Activated CD4-positive, alpha-beta T cell treated with anti-CD3 and anti-CD28 coated beads for 24 hours (primary cell): ENCODE measurements at places on chromosomes 12 and 14.

GRCh38 chr12:59620326-59620725 is 24.5 kb downstream of the SLC16A7 start:
- DNase-seq = no peak

GRCh38 chr12:71300772-71301675 is 138.6 kb upstream of the LGR5 start:
- DNase-seq = no peak

DNA sequence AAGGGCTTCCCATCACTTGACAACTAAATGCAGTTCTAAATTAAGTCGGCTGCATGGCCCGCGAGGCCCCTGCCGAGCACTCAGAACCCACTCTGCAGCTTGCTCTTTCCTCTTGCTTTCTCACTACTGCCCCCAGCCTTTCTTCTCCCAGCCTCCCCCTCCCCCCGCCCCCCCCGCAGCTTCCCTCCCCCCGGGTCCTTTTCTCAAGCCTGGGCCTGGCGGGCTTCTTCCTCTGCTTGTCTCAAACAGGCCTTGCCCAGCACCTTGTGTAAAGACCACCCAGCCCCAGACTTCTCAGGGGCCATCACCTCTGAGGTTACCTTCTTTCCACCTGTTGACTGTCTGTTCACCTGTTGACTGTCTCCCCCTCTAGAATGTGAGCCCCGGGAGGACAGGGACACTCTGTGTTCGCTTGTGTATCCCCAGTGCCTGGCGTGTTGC is 1.1 kb downstream of the CYP46A1 start:
- DNase-seq = no peak

DNA sequence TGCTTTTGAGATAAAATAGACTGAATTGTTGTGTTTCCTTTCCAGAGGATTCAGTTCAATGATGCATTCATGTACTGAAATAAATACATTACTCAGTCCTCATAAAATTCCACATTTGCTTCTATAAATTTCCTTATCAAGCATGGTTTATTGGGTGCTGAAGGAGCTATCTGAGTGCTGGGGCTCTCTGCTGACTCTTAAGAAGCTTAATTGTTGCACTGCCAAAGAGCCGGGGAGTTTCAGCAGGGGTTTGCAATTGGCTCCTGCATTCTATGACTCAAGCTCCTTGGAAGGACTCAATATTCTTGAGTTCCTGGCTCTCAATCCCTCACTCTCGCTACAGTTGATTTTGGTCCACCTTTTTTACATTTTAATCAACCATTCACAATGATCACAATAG is 69.8 kb upstream of the PYGL start:
- DNase-seq = no peak

- DNase-seq = no peak
Observed at GRCh38 chr14:51304438-51304837, 64.4 kb downstream of the TMX1 start.

DNA sequence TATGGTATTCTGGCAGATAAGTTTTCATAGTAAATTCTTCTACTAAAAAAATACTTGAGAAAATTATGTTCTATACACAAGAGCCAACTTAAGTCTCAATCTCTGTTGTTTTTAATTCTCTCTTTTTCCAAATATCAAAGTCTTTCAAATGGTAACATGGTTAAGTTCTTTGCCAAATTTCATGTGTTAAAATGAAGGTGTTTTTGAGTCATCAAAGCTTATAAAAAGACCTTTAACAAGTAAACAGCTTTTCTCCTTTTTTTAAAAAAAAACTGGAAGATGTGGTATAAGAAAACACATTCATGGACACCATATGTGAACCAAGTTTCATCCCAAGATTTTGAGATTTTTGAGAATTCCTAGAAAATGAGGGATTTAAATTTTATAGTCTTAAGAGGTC is 111.3 kb downstream of the FOXG1 start:
- no peak for DNase-seq

DNA sequence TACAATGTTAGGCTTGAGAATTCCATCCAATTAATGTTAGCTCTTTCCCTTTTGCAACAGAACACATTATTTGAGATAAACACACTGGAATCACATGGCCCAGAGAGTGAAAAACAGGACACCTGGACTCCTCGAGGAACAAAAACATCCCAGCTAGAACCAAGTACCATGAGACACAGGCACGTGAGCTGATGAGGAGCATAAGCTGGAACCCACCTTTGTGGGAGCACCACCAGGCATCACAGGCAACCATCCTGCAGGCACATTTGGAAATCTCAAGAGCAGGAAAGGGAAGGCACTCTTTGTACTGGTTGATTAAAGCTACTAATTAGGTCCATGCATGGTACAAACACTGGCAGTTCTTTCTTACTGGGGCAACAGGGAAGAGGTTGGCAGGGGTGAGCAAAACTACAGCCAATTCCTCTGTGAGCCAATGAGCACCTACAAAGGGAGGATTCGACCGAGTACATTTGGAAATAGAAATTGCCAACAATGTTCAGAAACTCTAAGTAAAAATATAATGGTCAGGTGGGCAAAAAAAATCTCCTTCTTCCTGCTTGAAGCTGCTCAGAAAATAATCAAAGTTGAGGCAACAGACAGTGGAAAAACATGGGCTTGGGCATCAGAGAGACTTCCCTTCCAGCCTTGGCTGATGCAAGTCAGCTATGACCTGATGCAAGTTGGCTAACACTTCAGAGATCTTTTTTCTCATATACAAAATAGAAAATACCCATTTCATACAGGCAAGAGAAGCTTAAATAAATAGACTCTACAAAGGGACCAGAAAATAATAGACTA is 216.7 kb downstream of the NUAK1 start:
- DNase-seq = no peak

- no peak for DNase-seq
Observed at GRCh38 chr14:96354246-96354645, 8.9 kb downstream of the ATG2B start.

- no peak for DNase-seq
Observed at GRCh38 chr14:83164016-83164415, 1630.4 kb upstream of the SEL1L start.

DNA sequence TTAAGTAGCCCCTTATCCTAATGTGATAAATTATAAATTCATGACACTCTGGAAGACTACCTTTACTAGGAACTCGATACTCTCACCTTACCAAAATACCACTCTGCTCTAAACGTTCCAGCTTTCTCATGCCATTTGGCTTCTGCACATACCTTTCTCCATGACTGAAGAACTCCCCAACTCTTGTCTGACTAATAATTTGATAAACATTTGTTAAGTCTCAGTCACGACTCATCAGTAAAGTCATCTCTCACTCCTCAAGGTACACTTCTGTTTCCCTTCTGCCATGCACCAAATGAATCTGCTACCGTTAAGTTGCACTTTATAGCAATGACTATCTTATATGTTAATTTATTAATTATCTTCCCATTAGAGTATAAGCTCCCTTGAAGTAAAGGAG is 498.3 kb upstream of the NOVA1 start:
- no peak for DNase-seq

DNA sequence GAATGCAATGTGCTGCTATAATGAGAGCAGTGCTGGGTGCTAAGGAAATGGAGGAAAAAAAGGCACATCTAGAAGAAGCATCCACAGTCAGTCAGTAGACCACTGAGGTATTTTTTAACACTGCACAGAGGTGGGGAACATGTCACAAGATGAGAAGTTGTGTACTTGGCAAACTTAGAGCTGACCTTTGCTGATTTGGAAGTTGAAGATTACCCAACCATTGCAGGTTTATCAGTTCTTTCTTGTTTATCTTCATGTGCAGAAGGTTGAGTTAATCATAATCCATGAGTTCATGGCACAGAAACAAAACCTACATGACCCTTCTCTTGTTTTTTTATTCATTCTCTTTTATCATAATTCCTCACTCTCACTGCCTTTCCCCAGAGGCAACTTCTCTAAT is 3.2 kb upstream of the PAH start:
- no peak for DNase-seq

GRCh38 chr14:55107766-55108554 is 21.1 kb upstream of the LGALS3 start:
- no peak for DNase-seq

- DNase-seq = no peak
Observed at GRCh38 chr14:64544607-64545312, 4.2 kb downstream of the HSPA2 start.

DNA sequence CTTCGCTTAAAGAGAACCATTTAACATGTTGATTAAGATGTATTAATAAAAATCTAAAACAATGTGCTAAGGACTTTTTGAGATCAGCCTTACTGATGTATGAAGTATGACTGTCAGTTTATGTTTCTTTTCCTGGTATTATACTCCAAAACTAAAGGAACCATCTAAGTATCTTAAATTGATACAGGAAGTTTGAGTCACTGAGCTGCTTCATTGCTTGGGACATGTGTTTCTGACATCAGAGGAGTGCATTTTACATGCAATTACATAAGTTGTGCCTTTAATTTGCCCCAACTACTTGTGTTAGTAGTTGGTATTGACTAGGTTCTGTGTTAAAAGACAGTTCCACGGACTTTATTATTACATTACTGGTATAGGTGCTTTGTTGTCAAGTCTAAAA is 50.9 kb downstream of the PROX2 start:
- DNase-seq = no peak

- peak; percentile 18 for DNase-seq
Observed at GRCh38 chr12:53676656-53677015, 753 bp upstream of the ATP5MC2 start.

DNA sequence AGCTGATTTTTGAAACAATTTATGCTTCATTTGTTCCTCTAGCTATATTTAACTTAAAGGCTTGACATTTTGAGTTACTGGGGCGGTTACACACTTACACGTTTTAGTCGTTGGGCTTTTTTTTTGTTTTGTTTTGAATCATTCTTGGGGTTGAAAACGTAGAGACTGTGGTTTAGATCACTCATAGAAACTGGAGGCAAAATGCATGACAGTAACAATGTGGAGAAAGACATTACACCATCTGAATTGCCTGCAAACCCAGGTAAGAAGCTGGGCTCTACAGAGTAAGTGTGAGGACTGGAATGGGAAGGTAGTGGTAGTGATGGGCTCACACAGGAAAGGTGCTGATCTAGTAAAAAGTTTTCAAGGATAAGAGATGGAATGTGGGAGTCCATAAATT is at the start of gene CLEC2D:
TSS of gene CLEC2D (plus strand) at position 180 of the 400 bp plus-strand sequence. CDS start at position 202, 22 bp downstream.
- DNase-seq = no peak

DNA sequence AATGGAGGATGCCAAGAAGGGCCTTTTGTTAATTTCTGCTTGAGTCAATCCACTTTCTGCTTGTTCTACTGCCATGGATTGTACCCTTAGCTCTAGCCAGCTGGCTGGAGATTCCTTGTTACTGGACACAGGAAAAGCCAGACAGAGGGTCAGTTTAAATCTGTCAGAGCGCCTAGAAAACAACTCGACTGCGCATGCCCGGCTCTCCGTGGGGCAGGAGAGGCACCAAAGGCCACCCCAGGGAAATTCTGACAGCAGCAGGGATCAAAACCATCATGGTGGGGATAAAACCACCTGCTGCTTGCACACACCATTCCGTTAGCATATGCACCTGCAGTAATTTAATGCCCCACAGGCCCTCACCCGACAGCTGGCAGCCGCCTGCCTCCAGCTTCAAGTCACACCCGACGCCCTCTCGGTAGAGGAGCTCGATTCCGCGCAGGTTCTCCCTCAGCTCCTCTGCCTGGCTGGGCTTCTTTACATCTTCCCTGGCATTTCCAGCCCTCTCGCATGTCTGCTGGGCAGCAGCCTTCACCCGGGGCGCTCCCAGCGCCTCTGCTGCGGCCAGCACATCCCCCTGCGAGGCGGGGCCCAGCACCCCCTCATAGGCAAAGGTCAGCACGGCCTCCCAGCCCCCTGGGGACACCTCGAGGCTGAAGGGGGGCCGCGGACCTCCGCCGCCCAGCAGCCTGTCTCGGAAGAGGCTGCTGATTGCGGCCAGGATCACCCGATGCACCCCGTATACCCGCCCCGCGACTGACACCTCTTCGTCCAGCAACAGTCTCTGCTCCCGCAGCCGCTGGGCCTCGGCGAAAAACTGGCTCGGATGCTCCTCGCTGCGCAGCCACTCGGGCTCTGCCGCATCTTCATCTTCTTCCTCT is 1.0 kb downstream of the KLHL33 start:
- no peak for DNase-seq
